ENCODE measurements at places on chromosomes 1 and 21.

DNA sequence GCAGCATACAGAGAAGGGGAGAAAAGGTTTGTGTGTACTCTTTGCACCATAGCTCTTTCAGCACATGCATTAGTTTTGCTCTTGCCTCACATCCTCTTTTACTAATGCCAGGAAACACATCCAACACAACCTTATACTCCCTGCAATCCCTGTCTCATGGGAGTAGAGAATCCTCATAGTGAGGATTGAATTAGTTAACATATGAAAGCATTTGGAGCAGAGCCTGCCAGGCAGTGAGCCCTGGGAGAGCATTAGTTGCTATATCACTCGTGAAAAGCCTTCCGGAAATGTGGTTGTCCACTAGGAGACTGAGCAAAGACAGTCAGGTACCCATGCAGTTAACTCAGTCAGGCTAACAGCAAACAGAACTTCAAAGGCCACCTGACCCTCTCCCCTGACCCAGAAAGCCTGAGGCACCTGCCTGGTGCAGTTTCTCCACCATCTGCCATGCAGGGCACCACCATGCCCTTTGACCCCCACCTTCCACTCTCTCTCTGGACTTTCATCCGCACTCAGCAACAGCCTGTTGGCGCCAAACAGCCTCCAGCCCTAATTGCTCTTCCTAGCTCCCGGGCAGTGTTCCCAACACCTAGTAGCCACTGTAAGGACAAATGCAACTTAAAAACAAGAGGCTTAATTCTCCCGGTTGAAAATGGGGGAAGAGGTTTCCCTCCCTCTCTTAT is 14.9 kb upstream of the AGT start:
- DNase-seq = peak; percentile 6

DNA sequence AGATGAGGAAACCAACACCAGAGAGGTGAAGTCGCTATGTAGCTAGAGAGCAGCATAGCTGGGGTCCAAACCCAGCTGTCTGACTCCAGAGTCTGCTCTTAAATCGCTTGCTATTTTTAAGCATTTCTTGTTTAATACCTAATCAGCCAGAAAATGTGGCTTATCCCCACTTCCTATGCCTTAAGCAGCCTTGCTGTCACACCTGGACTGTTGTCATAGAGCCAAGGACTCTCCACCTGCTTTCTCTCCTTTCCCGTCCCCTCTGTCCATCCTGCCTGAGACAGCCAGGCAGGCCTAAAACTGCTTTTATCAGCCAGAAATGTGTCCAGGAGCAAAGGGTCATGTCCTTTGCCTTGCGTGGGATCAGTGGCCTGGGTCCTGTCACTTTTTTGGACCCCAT is 28.3 kb upstream of the EPHA8 start:
- no peak for DNase-seq

DNA sequence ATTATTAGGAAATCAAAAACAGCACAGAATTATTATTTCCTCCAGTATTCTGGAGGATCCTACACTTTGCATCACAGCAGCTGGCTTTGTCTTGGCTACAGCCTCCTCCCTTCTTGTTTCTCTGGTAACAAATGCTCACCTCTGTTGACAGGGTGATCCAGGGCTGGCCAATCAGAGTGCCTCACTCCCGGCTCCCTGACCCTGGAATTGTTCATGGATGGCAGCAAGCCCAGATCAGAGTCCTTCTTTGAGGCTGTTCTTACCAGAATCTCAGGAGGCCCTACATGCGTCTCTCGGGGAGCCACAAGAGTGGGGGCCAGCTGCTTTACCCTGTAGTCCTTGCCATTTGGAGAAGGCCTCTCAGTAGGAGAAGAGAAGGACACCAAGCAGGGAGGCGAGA is 48.4 kb upstream of the IGSF5 start:
- no peak for DNase-seq

DNA sequence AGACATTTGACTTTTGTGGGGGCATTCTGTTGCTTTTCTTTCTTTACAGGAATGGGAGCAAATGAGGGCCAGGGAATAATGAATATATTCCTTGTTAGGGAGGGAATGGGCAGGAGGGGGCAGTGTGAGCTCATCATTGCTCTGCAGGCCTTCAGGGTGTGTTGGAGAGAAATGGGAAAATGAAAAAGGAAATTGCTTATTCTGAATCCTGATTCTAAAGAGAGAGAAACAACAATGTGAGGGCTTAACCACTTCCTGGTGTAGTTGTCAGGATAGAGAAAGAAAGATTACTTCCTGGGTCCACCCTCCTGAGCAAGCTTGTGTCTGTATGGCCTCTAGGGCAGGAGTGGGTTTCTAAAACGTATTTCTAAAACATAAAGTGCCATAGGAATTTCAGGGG is 28.3 kb downstream of the VANGL2 start:
- peak; percentile 71 for DNase-seq

- no peak for DNase-seq
Observed at GRCh38 chr21:14487490-14488432, 58.4 kb downstream of the SAMSN1 start.

DNA sequence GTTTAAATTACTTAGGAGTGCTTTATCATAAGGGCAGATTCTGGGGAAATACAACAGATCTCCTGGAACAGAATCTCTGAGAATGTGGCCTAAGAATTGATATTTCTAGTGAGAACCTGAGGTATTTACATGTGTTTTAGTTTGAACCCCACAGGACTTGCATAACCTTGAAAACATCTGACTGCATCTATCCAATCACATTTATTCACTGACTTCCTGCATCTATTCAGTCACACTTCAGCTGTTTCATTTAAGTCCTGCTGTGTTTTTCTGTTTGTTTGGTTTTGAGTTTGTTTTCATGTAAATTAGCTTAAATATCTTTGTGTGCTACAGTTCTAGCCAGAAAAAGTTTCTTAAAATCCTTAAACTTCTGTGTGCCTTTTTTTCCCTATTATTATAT is 1260.7 kb downstream of the PLA2G4A start:
- DNase-seq = peak; percentile 10

DNA sequence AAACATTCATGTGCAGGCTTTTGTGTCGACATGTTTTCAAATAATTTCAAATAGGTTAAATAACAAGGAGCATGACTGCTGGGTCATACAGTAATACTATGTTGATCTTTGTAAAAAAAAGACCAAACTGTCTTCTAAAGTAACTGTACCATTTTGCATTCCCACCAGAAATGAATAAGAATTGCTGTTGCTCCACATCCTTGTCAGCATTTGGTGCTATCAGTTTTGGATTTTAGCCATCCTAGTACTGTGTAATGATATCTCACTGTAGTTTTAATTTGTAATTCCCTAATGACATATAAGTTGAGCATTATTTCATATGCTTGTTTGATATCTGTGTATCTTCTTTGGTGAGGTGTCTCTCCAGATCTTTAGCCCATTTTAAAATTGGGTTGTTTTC is 11.6 kb downstream of the UROD start:
- DNase-seq = no peak

DNA sequence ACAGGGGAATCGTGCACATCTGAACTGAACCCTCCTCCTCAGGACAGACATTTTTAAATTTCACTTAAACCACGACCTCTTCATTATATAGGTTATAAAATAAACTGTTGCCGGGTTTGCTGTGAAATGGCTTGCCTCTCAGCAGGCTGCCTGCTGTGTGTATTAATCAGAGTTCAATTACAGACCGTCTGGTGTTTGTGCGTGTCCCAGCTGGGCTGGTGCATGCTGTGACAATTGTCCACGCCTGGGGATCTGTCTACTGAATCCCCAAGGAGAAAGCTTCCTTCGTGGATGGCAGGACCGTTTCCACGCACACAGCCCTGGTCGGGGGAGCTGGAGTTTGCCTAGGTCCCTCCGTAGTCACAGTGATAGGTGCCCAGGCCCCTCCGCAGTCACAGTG is 13.4 kb upstream of the AGPAT3 start:
- DNase-seq = no peak

GRCh38 chr1:201504799-201505502 is 2.0 kb downstream of the CSRP1 start:
- DNase-seq = no peak

DNA sequence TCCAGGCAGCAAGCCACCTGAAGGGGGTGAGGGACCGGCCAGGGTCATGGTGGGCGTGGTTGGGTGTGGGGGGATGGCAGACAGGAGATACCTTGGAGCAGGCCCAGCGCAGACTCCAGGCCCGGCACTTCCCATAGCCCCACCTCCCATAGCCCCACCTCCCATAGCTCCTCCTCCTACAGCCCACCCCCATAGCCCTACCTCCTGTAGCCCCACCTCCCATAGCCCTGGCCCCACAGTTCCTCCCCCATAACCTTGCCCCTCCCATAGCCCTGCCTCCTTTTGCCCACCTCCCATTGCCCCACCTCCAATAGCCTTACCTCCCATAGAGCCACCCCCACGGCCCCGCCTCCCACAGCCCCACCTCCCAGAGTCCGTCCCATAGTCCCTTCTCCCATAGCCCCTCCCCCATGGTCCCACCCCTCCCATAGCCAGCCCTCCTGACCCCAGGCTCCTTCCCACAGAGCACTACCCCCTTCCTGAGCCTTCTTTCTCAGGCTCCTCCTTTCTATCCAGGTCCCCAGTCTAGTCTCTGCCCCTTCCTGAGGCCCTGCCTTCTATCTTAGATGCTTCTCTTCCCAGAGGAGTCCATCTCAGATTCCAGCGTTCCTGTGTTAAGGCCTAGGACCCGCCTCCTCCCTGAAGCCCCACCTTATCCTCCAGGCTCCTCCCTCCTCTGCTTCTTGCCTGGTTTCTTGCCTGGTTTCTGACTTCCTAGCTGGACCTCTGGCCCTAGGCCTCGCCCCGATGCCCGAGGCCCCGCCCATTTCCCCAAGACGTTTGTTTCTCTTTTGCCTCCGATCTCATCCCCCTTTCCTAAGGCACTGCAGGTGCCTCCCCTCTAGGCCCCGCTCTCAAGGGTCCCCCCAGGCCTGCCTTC is 46.8 kb downstream of the PTPRU start:
- DNase-seq = peak; percentile 60

DNA sequence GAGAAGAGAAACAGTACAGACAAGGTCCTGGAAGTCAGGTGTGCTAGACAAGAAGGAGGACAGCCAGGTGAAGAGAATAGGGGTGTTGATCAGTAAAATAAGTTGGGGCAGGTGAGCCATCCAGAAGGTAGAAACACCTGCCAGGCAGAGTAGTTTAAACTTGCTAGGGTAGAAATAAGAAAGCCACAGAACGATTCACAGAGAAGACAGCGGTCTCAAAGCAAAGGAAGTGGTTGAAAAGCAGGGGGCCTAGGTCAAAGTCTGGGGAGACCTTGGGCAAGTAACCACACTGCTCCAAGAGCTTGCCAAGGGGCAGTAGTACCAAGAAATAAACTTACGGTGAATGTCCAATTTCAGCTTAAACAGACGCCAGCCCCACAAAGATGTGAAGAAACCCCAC is 116.6 kb upstream of the PROX1 start:
- DNase-seq = no peak

- no peak for DNase-seq
Observed at GRCh38 chr21:26100573-26100972, 70.0 kb downstream of the APP start.

DNA sequence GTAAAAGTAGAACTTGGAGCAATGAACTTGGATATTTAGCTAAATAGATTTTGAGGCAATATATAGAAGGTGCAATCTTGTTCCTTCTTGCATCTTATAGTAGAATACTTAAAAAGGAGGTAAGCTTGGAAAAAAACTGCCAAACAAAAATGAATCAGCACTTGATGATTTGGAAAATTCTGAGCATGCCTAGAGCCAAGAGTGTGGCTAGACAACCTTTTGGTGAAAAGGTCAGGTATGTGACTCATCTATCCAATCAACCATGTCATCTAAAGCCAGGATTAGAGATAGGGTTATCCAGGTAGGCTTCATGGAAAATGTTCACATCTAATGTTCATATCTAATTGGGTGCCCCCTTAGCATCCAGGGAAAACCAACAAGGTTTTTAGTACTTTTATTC is 515.0 kb downstream of the COL11A1 start:
- DNase-seq = no peak

DNA sequence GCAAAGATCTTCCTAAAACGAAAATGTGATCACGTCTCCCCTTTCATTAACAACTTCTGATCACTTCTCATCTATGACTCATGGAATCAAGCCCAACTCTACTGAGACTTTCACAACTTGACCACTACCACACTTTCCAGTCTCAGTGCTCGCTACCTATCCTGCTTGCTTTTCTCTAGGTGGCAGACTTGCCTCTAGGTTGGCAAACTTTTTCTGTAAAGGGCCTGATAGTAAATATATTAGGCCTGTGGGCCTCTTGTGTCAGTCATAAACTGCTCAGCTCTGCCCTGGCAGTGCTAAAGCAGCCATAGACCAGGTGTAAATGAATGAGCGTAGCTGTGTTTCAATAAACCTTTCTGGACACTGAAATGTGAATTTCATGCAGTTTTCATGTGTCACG is 21.5 kb upstream of the HMGB4 start:
- no peak for DNase-seq

DNA sequence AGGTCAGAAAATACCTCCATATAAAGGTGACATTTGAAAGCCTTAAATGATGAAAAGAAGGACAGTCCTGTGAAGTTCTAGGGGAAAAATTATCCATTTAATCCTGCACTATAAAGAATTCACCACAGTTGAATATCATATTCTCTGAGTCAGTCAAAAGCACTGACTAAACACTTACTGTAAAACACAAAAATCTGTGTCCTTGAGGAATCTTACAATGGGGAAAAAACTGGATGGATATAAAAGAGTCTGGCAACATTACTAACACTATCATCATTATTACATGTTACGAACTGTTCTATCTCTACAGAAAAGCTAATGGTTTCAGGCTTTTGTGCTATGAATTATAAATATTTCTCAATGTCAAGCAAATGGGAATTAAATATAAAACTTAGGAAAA is 42.4 kb upstream of the HP1BP3 start:
- no peak for DNase-seq

GRCh38 chr1:245984390-245985155 is 522.5 kb downstream of the SMYD3 start:
- no peak for DNase-seq

DNA sequence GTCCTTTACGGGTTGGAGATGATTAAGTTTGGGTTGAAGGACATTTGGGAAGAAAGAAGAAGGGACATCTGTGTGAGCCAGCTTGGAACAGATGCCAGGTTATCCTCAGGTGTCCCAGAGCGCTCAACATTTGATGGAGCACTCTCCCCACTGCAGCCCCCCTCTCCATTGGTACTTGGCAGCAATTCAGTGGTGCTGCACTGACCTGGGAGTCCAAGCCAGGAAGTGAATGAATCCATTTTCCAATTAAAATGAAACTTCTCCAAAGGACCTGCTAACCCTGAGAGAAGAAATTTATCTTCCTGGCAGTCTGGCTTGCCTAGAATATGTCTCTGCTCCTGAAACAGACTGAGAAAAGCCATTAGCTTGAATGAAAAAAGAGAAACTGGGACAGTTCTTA is 67.1 kb downstream of the FGGY start:
- DNase-seq = no peak

DNA sequence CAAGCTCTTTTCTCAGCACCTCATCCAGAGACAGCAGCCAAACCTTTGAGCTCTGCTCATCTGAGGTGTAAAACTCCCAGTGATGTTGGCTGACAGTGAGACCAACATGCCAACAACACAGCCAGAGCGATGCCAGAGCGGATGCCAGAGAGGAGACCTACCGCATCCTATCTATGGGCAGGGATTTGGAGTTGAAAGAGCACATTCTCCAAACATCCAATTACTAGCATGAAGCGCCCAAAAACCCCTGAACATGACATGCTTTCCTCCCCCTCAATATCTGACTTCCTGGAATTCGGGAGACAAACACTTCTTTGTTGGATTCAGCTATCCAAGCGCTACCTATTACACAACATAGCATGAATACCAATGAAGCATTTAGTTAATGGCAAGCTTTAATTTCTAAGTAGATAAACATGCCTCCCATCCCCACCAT is 23.1 kb upstream of the PAXBP1 start:
- peak; percentile 61 for DNase-seq

Data from fibroblast of pulmonary artery (primary cell).